Gastroesophageal sphincter (tissue), 4 donors: ENCODE measurements at places on chromosomes 16 and 17. TPM values are rescaled to one million over a fixed set of nuclear protein-coding genes. Genes with fewer than 3 reads are reported as not detected.

DNA sequence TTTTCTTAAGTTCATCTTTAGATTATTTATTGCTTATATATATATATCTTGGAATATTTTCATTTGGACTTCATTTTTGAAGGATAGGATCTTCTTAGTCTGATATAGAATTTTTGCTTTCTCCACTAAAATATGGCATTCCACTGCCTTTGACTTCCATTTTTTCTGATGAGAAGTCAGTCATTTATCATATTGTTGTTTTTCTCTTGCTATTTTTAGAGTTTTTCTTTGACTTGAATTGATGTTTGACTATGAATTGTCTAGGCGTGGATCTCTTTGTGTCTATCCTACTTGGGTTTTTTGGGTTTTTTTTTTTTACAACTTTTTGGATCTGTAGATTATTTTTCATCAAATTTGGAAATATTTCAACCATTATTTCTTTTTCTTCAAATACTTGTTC lies 67.7 kb downstream of the NLK start:
- no peaks in the 10 kb centered on the region for H3K36me3 ChIP-seq
- no peak overlapping the region for H3K27ac ChIP-seq
- no peaks in the 10 kb centered on the region for H3K27me3 ChIP-seq
- ATAC-seq, result no peak
- H3K4me3 ChIP-seq, result no peak overlapping the region

GRCh38 chr17:77506371-77506991 lies 365.7 kb downstream of the SEC14L1 start:
- H3K36me3 ChIP-seq, result no peaks in the 10 kb centered on the region
- H3K27ac ChIP-seq, result no peak overlapping the region
- H3K4me1 ChIP-seq, result no peaks in the 10 kb centered on the region
- H3K4me3 ChIP-seq, result no peak overlapping the region

DNA sequence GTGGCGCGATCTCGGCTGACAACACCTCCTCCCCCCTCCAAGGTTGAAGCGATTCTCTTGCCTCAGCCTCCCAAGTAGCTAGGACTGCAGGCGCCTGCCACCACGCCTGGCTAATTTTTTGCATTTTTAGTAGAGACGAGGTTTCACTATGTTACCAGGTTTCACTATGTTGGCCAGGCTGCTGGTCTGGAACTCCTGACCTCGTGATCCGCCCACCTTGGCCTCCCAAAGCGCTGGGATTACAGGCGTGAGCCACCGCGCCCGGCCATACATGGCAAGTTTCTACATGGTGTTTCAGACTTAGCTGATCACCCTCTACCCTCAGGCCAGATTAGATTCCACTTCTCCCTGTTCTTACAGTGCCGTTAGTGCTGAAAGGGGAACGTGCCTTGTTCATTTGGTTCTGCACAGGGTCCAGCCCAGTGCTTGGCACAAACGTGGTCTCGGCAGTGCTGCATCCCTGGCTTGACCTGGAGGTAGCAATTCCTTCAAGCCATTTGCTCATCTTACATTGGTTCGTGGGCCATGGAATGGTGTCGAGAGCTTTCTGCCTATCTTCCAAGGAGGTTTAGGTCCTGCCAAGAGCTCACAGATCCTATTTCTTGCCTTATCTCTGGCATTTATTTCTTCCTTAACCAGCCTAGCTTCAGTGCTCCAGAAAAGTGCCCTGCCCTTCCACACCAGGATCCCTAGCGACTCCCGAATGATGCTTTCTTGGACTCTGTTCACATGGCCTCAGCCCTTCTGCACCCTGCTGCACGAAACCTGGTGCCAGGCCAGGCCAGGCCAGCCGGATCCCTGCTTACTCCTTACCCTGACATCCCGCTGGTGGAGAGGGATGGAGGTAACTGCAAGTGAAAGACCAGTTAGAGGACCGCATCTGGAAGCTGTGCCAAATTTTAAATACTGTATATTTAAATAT lies 14.8 kb upstream of the AURKB start:
- no peak overlapping the region for H3K4me3 ChIP-seq
- H3K27ac ChIP-seq, result peak overlapping the region; percentile 12
- no peaks in the 10 kb centered on the region for H3K27me3 ChIP-seq
- no peaks in the 10 kb centered on the region for H3K36me3 ChIP-seq

- no peaks in the 10 kb centered on the region for H3K4me1 ChIP-seq
- H3K36me3 ChIP-seq, result no peaks in the 10 kb centered on the region
- H3K27ac ChIP-seq, result no peak overlapping the region
Observed at GRCh38 chr17:49545806-49546545, 29.7 kb upstream of the NXPH3 start.

DNA sequence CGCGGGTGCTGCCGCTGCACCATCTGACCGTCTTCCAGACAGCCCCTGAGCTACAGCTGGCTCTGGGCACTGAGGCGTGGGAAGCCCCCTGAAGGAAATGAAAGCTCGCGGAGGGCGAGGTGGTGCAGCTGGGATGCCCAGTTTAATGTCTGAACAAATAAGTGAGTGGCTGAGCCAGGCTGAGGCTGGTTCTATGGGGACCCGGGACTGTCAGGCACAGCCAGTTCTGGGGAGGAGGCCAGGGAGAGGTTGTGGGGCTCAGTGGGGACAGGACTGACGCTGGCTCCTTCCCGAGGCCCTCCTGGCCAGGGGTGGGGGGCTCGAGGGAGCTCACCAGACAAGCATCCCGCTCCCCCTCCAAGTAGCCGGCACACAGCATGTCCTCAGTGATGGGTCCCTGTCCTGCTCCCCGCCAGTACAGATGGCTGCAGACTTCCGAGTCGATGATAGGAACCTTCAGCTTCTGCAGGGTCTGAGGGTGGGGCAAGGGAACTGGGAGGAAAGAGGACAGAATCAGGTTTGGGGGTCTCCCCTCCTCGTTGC lies 4.4 kb downstream of the PRSS22 start:
- H3K4me3 ChIP-seq, result no peak overlapping the region
- no peaks in the 10 kb centered on the region for H3K36me3 ChIP-seq
- peaks cover 93% of the 10 kb centered on the region for H3K27me3 ChIP-seq
- no peaks in the 10 kb centered on the region for H3K4me1 ChIP-seq

- H3K27me3 ChIP-seq, result no peaks in the 10 kb centered on the region
- H3K4me3 ChIP-seq, result no peak overlapping the region
- no peaks in the 10 kb centered on the region for H3K4me1 ChIP-seq
- H3K36me3 ChIP-seq, result peaks cover 3% of the 10 kb centered on the region
Observed at GRCh38 chr17:68532826-68533225, 20.6 kb downstream of the PRKAR1A start.

DNA sequence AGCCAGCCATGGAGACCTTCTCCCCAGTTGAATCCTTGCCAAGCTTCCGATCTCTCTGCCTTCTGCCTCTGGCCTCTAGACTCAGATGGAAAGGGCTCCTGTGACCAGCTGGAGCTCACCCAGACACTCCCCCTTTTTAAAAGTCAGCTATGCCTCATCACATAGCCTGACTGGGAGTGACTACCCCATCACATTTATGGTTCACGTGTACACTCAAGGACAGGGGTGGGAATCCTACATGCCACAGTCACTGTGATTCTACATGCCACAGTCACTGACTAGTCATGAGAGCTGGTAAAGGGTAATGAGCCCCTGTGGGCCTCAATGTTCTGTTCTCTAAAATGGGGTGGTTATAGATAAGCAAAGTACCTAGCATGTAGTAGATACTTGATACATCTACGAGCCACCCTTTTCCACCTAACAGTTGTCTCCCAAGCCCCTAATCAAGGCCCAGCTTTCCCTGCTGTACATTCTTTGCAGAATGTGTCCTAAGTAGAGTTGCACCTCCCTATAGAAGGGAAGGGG lies 85.1 kb downstream of the RGS9 start:
- H3K36me3 ChIP-seq, result no peaks in the 10 kb centered on the region
- no peak overlapping the region for H3K27ac ChIP-seq
- no peak overlapping the region for H3K4me3 ChIP-seq
- H3K27me3 ChIP-seq, result peaks cover 12% of the 10 kb centered on the region

DNA sequence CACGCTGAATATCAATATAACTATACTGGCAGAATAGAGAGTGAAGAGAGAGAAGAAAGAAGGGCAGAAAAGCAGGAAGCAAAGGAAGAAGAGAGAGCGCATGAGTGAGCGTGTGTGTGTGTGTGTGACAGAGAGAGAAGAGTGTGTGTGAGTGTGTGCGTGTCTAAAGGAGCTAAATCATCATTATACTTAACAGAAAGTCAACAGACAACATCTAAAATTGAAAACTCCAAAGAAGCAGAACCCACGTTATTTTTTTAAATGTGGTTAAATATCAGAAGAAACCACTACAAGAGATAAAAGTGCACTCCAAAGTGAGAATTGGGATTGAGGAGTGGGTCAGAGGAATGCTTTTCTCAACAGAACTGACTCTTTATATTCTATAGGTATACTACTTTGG lies 77.2 kb downstream of the BRIP1 start:
- H3K4me3 ChIP-seq, result no peak overlapping the region
- no peak for ATAC-seq
- H3K36me3 ChIP-seq, result no peaks in the 10 kb centered on the region
- no peak overlapping the region for H3K27ac ChIP-seq

GRCh38 chr17:57900991-57901743 lies 51.3 kb upstream of the MRPS23 start:
- no peaks in the 10 kb centered on the region for H3K36me3 ChIP-seq
- no peak for ATAC-seq
- no peak overlapping the region for H3K4me3 ChIP-seq

GRCh38 chr17:51935477-51935876 lies 223.0 kb downstream of the CA10 start:
- H3K36me3 ChIP-seq, result no peaks in the 10 kb centered on the region
- no peak for ATAC-seq
- H3K4me3 ChIP-seq, result no peak overlapping the region
- no peak overlapping the region for H3K27ac ChIP-seq
- no peaks in the 10 kb centered on the region for H3K4me1 ChIP-seq

DNA sequence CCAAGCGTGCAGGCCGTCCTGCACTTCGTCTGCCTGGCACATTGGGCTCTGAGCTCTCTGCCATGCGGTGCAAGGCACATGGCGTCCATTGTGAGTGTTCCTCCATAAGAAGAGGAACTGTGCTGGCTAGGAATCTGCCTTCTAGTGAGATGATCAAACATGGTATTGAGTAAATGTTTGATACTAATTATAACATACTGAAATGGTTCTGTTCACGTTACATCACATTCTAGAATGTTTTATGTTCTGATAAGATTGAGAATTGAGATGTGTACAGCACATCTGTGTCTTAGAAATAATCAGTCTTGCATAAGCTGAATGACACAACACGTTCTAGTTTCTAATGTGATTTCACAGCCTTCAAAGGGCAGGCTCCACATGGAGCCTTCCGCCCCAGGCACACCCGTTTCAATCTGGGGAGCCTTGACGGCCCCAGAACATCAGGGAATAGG lies 42.9 kb downstream of the USP10 start:
- H3K36me3 ChIP-seq, result no peaks in the 10 kb centered on the region
- H3K27me3 ChIP-seq, result no peaks in the 10 kb centered on the region
- no peak overlapping the region for H3K27ac ChIP-seq
- no peak overlapping the region for H3K4me3 ChIP-seq
- ATAC-seq, result no peak
- peaks cover 20% of the 10 kb centered on the region for H3K4me1 ChIP-seq

DNA sequence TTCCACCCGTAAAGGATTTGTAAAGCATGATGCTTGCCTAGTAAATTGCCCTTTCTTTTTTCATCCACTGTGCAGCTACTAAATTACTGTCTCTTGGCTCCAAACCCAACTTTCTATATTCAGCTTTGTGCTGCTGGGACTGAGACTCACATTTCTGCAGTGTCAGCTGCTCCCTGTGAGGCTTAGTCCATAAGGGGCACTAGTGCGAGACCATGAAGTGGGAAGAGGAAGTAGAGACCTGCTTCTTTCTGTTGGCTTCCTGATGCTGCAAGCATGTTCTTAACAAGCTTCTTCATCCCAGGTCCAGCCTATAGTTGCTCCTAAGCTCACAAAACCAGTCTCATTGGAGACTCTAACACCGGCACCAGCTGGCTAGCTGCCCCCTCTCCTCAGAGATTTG lies 74.9 kb upstream of the HS3ST2 start:
- H3K36me3 ChIP-seq, result no peaks in the 10 kb centered on the region
- no peak overlapping the region for H3K4me3 ChIP-seq
- H3K27me3 ChIP-seq, result no peaks in the 10 kb centered on the region
- ATAC-seq, result no peak
- H3K27ac ChIP-seq, result no peak overlapping the region

DNA sequence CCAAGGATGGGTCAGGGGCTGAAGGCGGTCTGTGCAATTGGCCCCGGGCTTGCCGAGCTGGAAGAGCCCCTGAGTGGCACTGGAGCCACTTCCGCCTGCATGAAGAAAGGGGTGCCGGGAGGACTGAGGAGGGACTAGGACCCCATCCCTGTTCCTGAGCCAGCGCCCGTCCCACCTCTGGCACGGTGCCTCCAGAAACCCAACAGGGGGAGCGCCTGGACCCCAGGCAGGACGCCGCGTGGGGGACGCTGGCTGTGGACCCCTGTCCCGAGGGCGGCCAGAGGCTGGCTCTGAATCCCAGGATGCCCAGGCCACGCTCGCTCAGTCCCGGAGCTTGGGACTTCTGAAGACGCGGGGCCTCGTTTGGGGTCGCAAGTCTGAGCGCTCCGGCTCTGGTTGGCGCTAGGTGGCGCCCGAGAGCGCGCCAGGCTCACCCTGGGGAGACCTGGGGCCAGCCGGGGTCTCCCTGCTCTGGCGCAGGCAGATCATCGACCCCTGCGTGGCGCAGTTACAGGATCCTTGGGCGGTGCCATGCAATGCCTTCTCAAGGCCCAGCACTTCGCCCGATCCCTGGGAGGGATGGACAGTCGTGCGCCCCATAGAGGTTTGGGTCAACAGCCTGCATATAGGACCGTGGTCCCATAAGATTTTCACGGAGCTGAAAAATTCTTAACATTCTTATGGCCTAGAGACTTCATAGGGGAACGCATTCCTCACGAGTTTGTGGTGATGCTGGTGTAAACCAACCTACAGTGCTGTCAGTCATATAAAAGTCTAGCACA lies 58.5 kb upstream of the CREBBP start:
- H3K4me1 ChIP-seq, result peaks cover 12% of the 10 kb centered on the region
- ATAC-seq, result peak; percentile 79
- H3K36me3 ChIP-seq, result no peaks in the 10 kb centered on the region
- no peaks in the 10 kb centered on the region for H3K27me3 ChIP-seq
- peak overlapping the region; percentile 54 for H3K4me3 ChIP-seq
- no peak overlapping the region for H3K27ac ChIP-seq

HOXB2 gene
- 28.7 TPM for total RNA-seq

NT5C gene
- total RNA-seq, result 74.5 TPM

MYH8 gene
- total RNA-seq, result not detected
